Posterior vena cava (tissue), 2 donors: ENCODE measurements at places on chromosomes 7 and 10.

DNA sequence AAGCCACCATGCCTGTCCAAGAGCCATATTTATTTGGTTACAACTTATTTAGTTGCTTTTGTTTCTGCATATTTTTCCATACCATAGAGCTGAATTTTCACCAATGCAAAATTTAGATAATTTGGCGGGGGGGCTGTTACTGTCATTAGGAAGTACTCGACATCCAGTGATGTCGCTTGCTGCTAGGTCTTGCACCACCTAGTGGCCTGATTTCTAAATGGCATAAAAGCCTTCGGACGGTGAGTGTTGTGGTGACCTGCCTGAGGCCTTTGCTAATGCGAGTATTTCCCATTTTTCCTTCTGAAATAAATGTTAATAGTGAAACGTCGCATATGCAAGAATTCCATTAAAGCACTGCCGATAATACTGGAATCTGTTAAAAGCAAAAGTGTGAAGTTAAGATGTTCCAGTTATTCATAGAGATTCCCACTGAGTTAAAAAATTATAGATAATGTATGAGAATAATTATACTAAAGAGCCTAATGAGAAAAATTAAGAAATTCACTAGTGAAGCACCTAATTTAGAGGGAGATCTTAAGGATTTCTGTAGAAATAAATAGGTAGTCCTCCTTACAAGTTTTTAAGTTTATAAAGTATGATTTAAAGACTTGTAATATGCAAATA is 86.1 kb upstream of the DNAJB6 start:
- no peak for DNase-seq

- DNase-seq, result no peak
Measured at GRCh38 chr10:15341502-15342128, 29.5 kb downstream of the FAM171A1 start.

- DNase-seq, result no peak
Measured at GRCh38 chr10:5655121-5655520, 11.3 kb downstream of the ASB13 start.

- DNase-seq, result no peak
Measured at GRCh38 chr7:69858471-69858870, 260.2 kb downstream of the AUTS2 start.

GRCh38 chr7:70645279-70645678 is 486.7 kb upstream of the GALNT17 start:
- DNase-seq, result no peak

DNA sequence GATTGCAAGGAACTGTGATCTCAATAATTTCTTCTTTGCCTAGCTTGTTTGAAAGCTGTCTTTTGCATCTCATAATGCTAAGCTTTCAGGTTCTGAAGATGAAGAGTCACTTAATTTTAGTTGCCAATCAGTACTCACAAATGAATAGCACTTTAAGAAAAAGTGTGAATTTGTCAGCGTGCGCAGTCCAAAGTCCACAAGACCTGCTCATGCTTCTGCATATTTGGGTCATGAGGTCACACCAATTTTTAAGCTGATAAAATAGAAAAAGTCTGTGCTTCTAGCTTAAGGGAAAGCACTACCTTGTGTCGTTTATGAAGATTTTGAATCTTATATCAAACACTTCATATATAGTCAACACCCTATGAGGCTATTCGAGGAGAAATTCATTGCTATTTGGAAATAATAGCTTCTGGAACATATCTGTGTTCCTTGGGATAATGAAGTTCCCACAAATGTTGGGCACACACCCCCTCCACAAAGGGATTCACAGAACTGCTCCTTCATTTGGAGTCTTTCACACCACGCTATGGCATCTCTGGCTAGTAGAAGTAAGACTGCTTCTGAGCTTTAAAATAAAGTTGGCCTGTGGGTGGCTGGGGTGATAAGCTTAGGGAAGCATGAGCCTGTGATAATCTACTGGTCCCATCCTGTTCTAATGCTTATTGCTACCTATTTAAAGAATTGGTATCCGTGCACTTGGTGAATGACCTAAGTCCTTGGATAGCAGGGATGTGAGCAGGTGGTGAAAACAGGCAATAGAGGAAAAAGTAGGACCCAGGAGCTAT is 33.3 kb downstream of the A1CF start:
- no peak for DNase-seq

DNA sequence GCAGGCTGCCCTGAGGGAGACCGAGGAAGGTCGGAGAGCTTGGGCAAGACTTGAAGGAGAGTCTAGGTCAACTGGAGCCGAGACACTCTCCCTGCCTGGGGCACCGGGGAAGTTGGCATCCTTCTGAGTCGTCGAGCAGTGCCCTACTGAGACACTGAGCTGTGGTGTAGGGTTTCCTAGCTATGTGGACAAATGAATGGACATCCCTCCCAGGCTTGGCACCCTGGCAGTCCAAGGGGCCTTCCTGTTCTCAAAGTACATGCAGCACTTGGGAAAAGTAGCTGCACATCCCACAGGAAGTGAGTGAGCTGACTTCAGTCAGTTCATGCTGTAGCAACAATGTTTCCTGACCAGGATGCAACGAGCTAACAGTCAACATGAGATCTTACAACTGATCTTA is 57.2 kb upstream of the INPP5A start:
- DNase-seq, result no peak
